Gastroesophageal sphincter (tissue), 4 donors: ENCODE measurements at places on chromosomes 16 and 17. TPM values are rescaled to one million over a fixed set of nuclear protein-coding genes. Genes with fewer than 3 reads are reported as not detected.

The MT1A gene
- total RNA-seq = 9.9 TPM

The DOC2B gene
- 4.4 TPM for total RNA-seq

The HOXB3 gene
- total RNA-seq = 11.4 TPM

The BRIP1 gene
- total RNA-seq = 1.1 TPM

The ZG16 gene
- not detected for total RNA-seq

The TM4SF5 gene
- total RNA-seq = not detected

The MYCBPAP gene
- total RNA-seq = not detected

The WFIKKN1 gene
- not detected for total RNA-seq

The TBC1D3E gene
- total RNA-seq = not detected

The SP6 gene
- total RNA-seq = 0.12 TPM

The CIAO2B gene
- 79.8 TPM for total RNA-seq

- ATAC-seq = no peak
Measured at GRCh38 chr16:89095491-89095951, 1.9 kb downstream of the ACSF3 start.

DNA sequence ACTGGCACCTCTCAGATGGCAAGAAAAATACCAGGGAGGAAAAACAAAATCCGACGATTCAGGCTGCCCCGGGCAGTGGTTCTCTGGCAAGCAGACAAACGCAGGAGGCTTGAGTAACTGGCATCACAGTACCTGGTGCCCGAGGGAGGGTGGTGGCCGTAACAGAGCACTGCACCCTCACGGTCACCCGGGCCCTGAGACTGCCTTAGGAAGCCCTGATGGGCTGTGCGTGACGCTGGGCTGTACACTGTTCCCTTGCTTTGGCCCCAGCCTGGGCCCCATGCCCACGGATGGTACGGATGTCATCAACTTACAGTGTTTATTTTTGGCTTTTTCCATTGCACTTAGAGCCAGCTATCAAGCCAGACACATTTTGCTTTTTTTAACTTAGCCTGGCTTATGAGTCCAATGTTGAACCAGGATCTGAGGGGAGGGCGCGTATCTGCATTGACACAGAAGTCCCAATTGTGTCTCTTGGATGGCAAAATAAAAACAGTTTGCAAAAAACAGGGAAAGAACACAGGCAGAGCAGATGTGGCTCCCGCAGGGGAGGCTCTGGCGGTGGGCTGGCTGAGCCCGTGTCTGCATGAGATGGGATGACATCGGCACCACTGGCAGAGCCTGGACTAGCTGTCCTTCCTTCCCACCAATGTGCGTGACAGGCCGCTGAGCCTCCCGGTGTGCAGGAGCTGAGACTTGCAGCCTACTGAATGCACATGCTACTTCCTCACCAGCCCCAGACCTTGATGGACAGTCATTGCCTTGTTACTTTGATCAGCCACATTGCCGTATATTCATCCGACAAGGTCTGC lies 287.7 kb downstream of the FOXL1 start:
- peak; percentile 75 for ATAC-seq

DNA sequence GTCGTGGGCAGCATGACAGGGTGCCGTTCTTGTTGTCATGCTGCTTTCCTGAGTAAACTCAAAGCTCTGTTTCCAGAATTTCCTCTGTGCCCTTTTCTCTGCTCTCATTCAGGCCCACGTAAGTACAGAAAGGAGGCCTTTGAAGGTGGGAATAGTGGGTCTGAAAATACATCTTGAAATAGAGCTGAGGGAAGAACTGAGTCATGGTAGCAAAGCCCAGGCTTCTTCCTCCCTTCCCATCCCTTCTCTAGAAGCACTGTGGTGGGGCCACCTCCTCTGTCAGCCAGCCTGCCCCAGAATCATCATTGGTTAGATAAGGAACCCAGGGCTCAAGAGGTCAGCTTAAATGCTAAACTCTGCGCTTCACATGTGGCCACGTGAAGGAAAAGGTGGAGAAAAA lies 9.4 kb downstream of the CTRL start:
- ATAC-seq = no peak

DNA sequence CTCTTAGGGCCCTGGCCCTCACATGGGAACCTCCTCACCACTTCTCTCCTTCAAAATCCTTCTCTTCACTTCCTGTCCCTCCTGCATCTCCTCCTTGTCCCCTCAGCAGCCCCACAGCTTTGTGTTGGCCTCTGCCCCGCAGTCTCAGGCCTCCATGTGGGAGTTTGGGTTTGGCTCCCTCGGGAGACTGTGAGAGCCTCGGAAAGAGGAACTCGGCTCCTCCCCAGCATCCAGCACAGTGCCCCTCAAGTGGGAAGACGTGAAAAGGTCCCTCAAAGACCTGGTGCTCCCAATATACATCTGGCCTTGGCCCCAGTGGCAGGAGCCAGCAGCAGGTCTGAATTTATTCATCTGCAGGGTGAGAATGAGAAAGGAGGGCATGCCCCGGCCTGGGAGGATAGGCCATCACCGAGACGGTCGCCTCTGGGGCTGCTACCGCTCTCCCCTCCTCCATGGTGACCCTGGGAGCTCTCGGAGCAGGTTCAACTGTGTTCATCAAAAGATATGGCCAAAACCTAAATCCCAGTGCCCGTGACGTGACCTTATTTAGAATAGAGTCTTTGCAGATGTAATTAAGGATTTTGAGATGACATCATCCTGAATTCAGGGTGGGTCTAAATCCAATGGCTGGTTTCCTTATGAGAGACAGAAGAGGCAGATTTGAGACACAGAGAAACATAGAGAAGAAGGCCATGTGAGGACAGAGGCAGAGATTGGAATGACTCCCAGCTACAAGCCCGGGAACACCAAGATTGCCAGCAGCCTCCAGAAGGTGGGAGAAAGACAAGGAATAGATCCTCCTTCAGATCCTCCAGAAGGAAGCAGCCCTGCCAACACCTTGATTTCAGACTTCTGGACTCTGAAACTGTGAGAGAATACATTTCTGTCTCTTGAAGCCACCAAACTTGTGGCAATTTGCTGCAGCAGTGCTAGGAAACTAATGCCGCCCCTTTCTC lies 135.1 kb downstream of the MRM1 start:
- no peak for ATAC-seq

GRCh38 chr17:50152736-50153135 lies 2.3 kb upstream of the PPP1R9B start:
- no peak for ATAC-seq

GRCh38 chr16:53131363-53132071 lies 76.7 kb downstream of the CHD9 start:
- ATAC-seq = peak; percentile 14

GRCh38 chr16:85927959-85928358 lies 29.0 kb downstream of the IRF8 start:
- ATAC-seq = no peak

DNA sequence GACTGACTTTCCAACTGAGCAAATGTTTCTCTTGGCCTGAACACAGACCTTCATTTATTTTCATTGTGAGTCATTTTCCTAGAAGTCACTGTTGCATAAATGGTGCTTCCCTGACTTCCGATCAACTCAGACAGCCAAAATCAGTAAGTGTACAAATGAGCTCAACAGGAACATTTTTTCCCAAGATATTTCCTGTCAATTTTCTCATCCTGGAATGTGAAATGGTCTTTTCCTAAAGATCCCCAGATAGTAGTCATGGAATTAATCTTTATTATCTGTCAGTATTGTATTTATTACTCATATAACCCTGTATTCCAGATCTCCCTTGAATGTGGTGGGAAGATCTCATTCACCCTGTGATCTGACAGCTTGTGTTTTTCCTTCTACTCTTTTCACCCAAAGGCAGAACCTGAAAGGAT lies 360.3 kb upstream of the KIF2B start:
- no peak for ATAC-seq

GRCh38 chr17:67281743-67282142 lies 36.7 kb upstream of the HELZ start:
- ATAC-seq = no peak

GRCh38 chr17:9115214-9116191 lies 94.2 kb downstream of the NTN1 start:
- ATAC-seq = peak; percentile 89

DNA sequence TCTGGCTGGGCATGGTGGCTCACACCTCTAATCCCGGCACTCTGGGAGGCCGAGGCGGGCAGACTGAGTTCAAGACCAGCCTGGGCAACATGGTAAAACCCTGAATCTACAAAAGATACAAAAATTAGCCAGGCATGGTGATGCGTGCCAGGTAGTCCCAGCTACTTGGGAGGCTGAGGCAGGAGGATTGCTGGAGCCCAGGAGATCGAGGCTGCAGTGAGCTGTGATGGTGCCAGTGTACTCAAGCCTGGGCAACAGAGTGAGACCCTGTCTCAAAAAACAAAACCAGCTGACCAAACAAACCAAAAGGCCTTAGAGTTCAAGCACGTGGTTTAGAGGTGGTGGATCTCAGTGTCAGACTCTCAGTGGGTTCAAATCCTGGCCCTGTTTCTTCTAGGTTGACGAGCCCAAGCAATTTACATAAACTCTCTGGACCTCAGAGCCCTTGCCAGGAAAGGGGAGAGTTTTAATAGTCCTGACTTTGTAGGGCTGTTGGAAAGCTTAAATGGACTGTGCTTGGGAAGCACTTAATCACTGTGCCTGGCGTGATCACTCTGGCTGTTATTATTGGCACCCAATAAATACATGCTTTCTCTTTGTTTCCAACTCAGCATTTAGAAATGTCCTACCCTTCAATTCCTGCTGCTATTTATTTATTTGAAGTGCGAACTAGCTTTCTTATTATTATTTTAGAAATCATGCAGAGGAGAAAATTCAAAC lies 44.7 kb downstream of the ABCC1 start:
- no peak for ATAC-seq

- no peak for ATAC-seq
Measured at GRCh38 chr17:66347661-66348514, 45.5 kb downstream of the PRKCA start.

GRCh38 chr16:66273644-66274334 lies 92.7 kb upstream of the CDH5 start:
- no peak for ATAC-seq

GRCh38 chr16:2874912-2875362 lies 8.1 kb upstream of the FLYWCH2 start:
- ATAC-seq = peak; percentile 99

DNA sequence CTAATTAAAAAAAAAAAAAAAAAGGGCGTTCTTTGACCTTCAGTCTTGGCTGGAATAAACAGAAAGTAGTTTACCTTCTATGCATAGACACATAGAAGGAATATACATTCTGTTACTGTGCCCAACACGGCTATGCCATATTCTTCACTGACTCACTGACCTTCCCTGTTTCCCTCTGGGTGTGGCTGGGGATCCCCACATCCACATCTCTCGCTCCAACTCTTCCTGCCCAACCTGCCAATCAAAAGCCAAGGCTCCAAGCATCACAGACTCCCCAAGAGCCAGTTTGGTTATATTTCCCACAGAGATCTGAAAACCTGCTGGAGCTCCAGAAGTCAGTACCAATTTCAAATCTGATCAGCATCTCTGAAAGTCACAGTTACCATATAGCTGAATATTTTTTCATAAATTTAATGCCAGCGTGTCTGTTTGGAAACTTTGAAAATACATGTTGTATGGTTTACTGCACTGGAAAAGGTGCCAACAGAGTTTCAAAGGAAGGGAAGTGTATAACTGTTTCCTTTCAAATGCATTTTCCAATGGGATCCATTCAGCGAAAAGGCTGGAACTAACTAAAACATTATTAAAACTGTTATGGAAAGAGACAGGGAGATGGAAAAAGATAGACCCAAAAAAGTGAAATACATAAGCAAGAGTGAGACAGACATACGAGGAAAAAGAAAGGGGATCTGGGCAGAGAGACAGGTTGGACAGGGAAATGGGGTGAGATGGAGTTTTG lies 91.8 kb downstream of the SMG6 start:
- ATAC-seq = no peak

DNA sequence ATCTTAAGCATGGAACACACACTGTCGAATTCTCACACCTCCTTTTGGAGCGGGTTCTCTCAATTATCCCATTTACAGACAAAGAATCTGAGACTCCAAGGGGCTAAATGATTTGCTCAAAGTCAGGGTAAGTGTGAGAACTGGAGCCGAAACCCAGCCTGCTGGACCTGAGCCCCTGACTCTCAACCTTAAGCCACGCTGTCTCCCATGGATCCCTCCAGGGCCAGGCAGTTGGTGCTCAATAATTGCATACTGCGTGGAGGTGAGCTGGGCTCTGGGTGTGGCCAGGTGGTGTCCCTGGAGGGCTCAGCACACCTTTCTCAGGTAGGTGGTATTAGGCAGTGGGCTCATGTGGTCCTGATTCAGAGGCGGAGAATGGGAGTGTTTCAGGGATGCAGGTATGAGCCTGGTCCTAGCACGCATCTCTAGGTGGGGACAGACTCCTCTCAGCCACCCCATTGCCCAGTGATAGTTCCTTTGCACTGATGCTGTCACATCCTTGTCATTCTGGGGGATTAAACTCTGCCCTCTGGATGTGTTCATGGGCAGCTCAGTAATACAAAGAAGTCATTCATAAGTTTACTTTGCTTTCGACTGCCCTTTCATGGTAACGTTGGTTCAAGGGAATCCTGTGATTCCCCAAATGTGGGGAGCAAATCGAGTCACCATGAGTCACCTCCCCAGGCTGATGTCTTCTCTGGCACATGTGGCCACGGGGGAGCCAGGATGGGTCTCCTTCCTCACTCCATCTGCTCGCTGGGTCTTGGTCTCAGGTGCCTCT lies 399.5 kb upstream of the TNRC6C start:
- no peak for ATAC-seq

DNA sequence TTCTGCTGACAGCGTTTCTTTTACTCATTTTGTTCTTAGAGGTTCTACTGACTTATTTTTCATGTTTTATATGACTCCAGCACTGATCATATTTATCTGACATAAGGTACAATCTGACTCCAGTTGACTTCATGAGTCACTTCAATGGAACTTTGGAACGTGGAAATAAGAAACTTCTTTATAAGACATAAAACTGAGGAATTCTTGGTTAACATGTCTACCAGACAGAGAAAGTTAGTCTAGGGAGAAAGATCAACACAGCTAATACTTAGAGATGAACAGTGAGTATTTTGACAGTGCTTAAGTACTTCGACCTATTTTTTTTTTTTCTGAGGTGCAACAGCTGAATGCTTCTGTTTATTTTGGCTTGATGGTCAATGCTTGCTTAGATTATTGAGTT lies 679.5 kb downstream of the KCNJ2 start:
- ATAC-seq = no peak

- no peak for ATAC-seq
Measured at GRCh38 chr16:66844009-66844341, 239 bp upstream of the CA7 start.

- peak; percentile 29 for ATAC-seq
Measured at GRCh38 chr16:1097800-1098199, 1.8 kb upstream of the C1QTNF8 start.

- no peak for ATAC-seq
Measured at GRCh38 chr16:84565669-84566495, 52.0 kb downstream of the COTL1 start.

DNA sequence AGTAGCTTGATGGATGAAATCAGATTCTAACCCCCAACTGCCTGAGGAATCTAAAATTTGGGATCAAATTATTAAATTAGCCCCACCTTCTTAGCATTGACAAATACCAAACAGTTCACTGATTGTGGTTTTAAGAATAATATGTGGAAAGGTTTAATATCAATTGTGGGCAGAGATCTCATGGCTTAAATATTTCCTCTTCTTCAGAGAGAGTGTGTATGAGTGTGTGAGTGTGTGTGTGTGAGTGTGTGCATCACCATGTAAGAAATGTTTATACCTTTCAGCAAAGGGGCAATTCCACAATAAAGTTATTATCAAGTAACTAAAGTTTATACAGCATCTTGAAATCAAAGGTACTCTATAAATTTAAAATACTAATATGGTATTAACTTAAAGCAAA lies 3.2 kb downstream of the SMURF2 start:
- no peak for ATAC-seq

- no peak for ATAC-seq
Measured at GRCh38 chr17:64615028-64615677, 47.0 kb downstream of the SMURF2 start.

- no peak for ATAC-seq
Measured at GRCh38 chr17:16434662-16435061, 19.3 kb downstream of the TRPV2 start.

- ATAC-seq = no peak
Measured at GRCh38 chr17:78828470-78829185, 12.0 kb downstream of the USP36 start.
